ENCODE measurements at places on chromosomes 12 and 14. TPM values are rescaled to one million over a fixed set of nuclear protein-coding genes. Genes with fewer than 3 reads are reported as not detected.

Gene CBLN3
- 21.3 TPM for polyA plus RNA-seq

Gene ANO4
- polyA plus RNA-seq = 10.8 TPM

Gene BEGAIN
- 59.0 TPM for polyA plus RNA-seq

Gene P2RX2
- 1.9 TPM for polyA plus RNA-seq

Gene CIT
- 24.9 TPM for polyA plus RNA-seq

Gene TAS2R46
- polyA plus RNA-seq = not detected

Gene CAPZA3
- polyA plus RNA-seq = not detected

Gene KRT77
- not detected for polyA plus RNA-seq

Gene MYF6
- not detected for polyA plus RNA-seq

Gene CNIH1
- polyA plus RNA-seq = 24.5 TPM

- no peak overlapping the region for H3K4me3 ChIP-seq
- no peaks in the 10 kb centered on the region for H3K27me3 ChIP-seq
- H3K27ac ChIP-seq = no peak overlapping the region
- DNase-seq = no peak
- H3K36me3 ChIP-seq = no peaks in the 10 kb centered on the region
- peaks cover 4% of the 10 kb centered on the region for H3K4me1 ChIP-seq
These were observed 5.9 kb upstream of the BHLHE41 start for GRCh38 chr12:26130728-26131127.

DNA sequence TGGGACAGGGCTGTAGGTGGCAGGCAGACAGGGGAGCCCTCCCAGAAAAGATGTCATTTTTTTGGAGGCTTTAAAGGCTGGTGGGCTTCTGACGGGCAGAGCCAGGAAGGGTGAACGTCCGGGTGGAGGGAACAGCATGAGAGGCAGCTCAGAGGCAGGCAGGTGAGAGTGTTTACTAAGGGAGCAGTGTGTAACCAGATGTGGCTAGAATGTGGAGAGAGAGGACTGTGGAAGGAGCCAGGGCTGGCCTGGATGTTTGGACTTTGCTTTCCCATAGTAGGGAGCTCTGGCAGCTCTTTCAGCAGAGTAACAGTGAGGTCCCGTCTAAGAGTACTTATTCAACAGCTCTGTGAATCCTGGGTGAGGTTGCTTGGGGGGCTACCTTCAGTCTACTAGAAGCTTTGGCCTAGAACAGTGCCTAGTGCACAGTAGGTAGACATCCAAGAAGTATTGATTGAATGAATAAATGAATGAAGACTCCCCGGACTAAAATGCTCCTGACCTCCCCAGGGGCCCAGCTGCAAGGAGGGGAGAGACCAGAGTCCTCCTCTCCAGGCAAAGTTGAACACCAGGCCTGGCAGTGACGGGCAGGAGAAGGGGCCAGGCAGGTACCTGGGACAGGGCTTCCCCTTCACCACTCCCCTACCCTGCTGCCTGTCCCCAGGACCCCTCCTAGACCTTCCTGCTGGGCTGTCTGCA is 8.5 kb downstream of the FAM222A start:
- DNase-seq = no peak
- no peaks in the 10 kb centered on the region for H3K27me3 ChIP-seq
- no peaks in the 10 kb centered on the region for H3K36me3 ChIP-seq

- H3K36me3 ChIP-seq = no peaks in the 10 kb centered on the region
- no peak overlapping the region for H3K4me3 ChIP-seq
- peaks cover 34% of the 10 kb centered on the region for H3K4me1 ChIP-seq
- no peaks in the 10 kb centered on the region for H3K27me3 ChIP-seq
These were observed 15.3 kb downstream of the CLIP1 start for GRCh38 chr12:122407208-122407607.

GRCh38 chr12:6975297-6976032 is 4.8 kb downstream of the EMG1 start:
- H3K4me3 ChIP-seq = no peak overlapping the region
- no peak for DNase-seq
- H3K27ac ChIP-seq = no peak overlapping the region
- H3K4me1 ChIP-seq = peaks cover 10% of the 10 kb centered on the region
- no peaks in the 10 kb centered on the region for H3K27me3 ChIP-seq
- no peaks in the 10 kb centered on the region for H3K36me3 ChIP-seq

GRCh38 chr14:104650057-104650980 is 39.1 kb upstream of the INF2 start:
- no peak overlapping the region for H3K27ac ChIP-seq
- no peaks in the 10 kb centered on the region for H3K4me1 ChIP-seq
- peak; percentile 67 for DNase-seq

DNA sequence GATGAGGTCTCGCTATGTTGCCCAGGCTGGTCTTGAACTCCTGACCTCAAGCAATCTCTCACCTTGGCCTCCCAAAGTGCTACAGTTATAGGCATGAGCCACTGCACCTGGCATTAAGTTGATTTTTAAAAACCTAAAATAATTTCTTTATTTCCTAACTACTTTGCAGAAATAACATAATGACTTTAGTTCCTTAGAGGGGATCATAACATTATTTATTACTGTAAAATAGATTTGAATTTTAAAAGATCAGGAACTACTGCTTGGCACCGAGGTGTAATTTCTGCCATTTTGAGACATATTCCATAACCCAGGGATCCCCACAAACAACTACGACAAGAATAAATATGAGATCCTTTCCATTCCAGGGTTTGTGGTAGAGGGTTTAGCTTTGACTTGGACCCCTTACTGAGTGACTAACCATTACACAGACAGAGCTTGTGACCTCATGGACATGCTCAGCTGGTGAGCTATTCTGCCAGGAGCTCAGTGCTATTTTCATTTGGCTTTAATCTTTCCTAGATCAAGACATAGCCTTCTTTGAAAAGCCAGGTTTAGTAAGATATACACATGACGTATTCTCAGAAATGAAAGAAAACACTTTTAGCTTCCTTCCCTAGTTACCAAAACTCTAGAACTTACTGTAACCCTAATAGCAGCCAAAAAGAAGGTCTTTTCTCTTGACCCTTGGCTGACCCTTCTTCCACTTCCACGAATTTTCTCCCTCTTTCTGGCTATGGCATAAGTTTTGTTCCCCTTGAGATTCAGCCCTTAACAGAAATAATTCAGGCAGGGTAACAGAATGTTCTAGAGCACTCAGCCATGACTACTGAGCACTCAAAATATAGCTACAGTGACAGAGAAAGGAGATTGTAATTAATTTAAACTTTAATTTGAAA is 75.1 kb upstream of the NUDT4 start:
- no peak overlapping the region for H3K4me3 ChIP-seq
- no peaks in the 10 kb centered on the region for H3K4me1 ChIP-seq
- no peaks in the 10 kb centered on the region for H3K36me3 ChIP-seq
- peak; percentile 28 for DNase-seq
- H3K27ac ChIP-seq = no peak overlapping the region
- no peaks in the 10 kb centered on the region for H3K27me3 ChIP-seq

GRCh38 chr14:58699681-58700205 is 62.0 kb downstream of the DACT1 start:
- no peaks in the 10 kb centered on the region for H3K27me3 ChIP-seq
- no peaks in the 10 kb centered on the region for H3K36me3 ChIP-seq
- DNase-seq = no peak
- H3K27ac ChIP-seq = no peak overlapping the region

- no peaks in the 10 kb centered on the region for H3K36me3 ChIP-seq
- H3K4me1 ChIP-seq = no peaks in the 10 kb centered on the region
- H3K4me3 ChIP-seq = no peak overlapping the region
- H3K27ac ChIP-seq = no peak overlapping the region
- H3K27me3 ChIP-seq = no peaks in the 10 kb centered on the region
These were observed 5.3 kb upstream of the SERPINA4 start for GRCh38 chr14:94555991-94556390.

GRCh38 chr12:12794686-12795085 is 9.2 kb downstream of the APOLD1 start:
- no peak overlapping the region for H3K4me3 ChIP-seq
- no peaks in the 10 kb centered on the region for H3K27me3 ChIP-seq
- no peaks in the 10 kb centered on the region for H3K36me3 ChIP-seq
- H3K27ac ChIP-seq = no peak overlapping the region

GRCh38 chr12:6845395-6845794 is 4.7 kb downstream of the GNB3 start:
- H3K36me3 ChIP-seq = no peaks in the 10 kb centered on the region
- DNase-seq = no peak
- H3K4me3 ChIP-seq = no peak overlapping the region
- no peaks in the 10 kb centered on the region for H3K4me1 ChIP-seq
- H3K27ac ChIP-seq = no peak overlapping the region

DNA sequence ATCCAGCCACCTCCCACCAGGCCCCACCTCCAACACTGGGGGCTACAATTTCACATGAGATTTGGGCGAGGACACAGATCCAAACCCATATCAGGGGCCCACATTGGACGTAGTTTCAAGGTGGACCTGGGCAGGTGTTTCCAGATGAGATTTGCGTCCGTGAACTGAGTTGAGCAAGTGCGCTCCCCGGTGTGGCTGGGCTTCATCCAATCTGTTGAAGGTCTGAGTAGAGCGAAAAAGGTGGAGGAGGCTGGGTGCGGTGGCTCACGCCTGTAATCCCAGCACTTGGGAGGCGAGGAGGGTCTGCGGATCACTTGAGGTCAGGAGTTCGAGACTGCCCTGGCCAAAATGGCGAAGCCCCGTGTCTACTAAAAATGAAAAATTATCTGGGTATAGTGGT is 4.9 kb upstream of the GLT1D1 start:
- H3K27ac ChIP-seq = no peak overlapping the region
- no peak for DNase-seq
- H3K36me3 ChIP-seq = no peaks in the 10 kb centered on the region
- H3K4me1 ChIP-seq = no peaks in the 10 kb centered on the region

DNA sequence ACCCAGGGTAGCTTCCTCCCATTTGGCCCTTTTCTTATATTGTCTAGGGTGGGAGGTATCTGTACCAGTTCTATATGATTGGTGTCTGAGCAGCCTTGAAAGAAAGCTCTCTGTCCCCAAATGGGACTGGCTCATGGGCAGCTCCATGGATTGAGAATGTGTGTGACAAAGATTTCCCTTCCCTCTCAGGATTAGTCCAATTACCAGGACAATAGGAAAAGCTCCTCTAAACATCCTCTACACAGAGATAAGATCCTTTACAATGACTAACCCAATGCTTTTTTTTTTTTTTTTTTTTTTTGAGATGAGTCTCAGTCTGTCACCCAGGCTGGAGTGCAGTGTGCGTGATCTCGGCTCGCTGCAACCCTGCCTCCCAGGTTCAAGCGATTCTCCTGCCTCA is 112.1 kb downstream of the SLC35F4 start:
- peaks cover 2% of the 10 kb centered on the region for H3K4me1 ChIP-seq
- DNase-seq = no peak
- no peaks in the 10 kb centered on the region for H3K27me3 ChIP-seq
- H3K27ac ChIP-seq = no peak overlapping the region
- no peaks in the 10 kb centered on the region for H3K36me3 ChIP-seq
- H3K4me3 ChIP-seq = no peak overlapping the region

DNA sequence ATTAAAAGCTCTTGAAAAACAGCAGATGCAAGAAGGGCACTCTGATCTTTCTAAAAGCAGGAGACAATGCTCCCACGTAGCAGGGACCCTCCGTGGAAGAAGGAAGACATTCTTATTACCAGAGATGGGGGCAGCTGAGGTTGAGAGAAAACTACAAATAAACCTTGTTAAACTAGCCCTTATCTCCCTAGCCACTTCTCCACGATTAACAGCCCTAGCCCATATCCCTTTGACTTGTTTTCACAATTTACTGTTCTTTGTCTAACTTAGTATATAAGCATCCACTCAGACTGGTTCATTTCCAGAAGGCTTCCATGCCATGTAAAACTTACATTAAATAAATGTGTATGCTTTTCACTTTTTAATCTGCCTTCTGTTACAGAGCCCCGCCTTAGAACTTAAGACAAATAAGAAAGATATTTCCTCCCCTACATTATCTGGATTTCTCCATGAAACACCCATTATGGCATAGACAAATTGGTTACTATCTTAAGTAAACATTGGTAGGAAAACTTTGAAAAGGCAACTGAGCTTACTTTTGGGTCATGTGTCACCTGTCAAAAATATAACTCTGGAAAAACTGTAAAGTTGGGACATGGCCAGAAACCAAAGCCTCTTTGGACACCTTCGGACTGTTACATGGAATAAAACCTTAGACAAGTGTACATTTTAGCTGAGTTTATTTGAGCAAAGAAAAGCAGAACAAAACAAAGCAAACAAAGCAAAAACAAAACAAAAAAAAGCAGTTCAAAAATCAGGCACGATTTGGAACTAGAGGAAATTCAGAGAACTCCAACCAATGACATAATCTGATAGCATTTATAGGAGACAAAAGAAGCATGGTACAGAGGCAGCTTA is 4.9 kb upstream of the RNASE1 start:
- no peaks in the 10 kb centered on the region for H3K27me3 ChIP-seq
- H3K4me3 ChIP-seq = no peak overlapping the region
- DNase-seq = no peak
- H3K27ac ChIP-seq = no peak overlapping the region

DNA sequence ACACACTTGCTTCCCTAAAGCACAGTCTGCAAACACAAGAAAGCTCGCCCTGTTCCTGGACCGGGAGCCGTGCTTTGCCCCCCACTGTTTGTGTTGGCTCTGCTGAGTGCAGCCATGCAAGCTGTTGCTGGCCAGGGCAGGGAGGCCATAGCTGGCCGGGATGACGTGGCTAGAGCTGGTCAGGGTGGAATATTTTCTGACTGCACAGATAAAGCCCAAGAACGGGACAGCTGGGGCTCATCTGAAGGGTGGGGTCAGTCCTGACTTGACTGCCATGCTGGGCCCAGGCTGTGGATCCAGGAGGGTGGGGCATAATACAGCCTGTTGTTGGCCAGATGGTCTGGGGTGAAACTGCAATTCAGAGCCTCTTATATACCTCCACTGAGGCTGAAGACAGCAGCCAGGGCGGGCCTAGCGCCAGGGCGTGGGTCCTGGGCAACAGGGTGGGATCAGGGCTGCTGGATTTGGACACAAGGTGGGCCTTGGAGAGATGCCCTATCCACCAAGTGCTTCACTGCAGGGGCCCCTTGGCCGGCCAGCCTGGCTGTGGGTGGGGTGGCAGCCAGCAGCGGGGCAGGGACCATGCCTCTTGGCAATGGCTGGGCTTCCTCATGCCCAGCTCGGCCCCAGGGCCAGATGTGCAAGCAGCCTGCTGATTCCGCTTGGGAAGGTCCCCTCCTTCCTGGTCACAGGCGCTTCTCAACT is 14.8 kb downstream of the KMT5A start:
- H3K4me1 ChIP-seq = peaks cover 12% of the 10 kb centered on the region
- DNase-seq = no peak
- H3K4me3 ChIP-seq = no peak overlapping the region

GRCh38 chr12:89250636-89251035 is 101.7 kb downstream of the DUSP6 start:
- H3K4me1 ChIP-seq = no peaks in the 10 kb centered on the region
- no peaks in the 10 kb centered on the region for H3K27me3 ChIP-seq
- H3K27ac ChIP-seq = no peak overlapping the region
- H3K36me3 ChIP-seq = no peaks in the 10 kb centered on the region
- DNase-seq = no peak

- DNase-seq = no peak
- H3K36me3 ChIP-seq = peaks cover 5% of the 10 kb centered on the region
- peaks cover 33% of the 10 kb centered on the region for H3K4me1 ChIP-seq
- H3K27me3 ChIP-seq = no peaks in the 10 kb centered on the region
- no peak overlapping the region for H3K4me3 ChIP-seq
These were observed 115.9 kb downstream of the ETV6 start for GRCh38 chr12:11765421-11765816.

GRCh38 chr14:38211255-38211735 is 3.6 kb downstream of the SSTR1 start:
- no peaks in the 10 kb centered on the region for H3K36me3 ChIP-seq
- H3K4me3 ChIP-seq = peak overlapping the region; percentile 31
- no peaks in the 10 kb centered on the region for H3K4me1 ChIP-seq
